ENCODE measurements at places on chromosomes 7 and 10.
A peak's percentile ranks its signal among the peaks of the same experiment; 100 is the strongest.

- no peak for DNase-seq
Observed at GRCh38 chr7:47937711-47938573, 10.3 kb downstream of the PKD1L1 start.

DNA sequence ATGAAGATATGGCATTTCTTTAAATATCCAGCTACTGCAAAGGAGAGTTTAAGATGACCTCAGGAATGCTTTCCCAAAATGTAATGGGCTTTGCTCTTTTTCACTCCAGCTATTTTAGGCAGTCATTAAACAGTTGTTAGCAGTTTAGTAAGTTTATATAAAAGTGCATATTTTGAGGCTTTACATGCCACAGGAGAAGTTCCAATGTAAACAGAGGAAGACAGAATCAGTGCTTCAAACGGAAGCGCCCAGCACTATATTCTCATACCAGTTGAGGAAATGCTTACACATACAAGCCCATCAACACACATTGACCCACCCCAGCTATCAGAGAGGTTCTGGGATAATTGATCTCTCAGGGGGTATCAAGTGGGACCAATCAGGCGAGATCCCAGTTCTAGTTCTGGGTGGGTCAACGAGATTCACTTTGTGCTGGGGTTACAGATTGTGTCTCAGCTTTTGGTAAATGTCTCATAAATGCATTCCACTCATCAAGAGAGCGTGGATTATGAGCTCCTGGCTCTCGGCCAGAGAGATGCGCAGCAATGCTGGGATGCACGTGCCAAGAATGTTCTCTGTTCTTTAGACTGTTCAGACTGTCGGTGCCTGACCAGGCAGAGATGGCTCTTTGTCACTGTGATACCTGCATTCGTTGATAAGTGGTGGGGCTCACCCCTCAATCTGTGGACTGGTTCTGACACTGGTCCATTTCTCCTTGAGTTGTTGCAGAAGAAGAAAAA, 55.0 kb downstream of the CACNB2 start:
- DNase-seq, result peak; percentile 53

DNA sequence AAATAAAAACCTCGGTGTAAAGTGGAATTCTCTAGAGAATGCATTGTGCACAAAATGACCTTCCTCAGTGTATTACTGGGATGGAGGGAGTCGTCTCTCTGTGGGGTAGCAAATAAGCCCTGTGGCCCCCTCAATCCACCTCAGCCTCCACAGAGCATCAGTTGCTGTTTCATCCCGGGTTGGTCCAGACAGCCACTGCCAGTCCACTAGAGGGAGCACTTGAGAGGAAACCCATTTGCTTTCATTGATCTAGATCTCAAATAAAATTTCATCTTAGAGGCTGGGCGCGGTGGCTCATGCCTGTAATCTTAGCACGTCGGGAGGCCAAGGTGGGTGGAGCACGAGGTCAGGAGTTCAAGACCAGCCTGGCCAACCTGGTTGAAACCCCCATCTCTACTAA, 1128.7 kb downstream of the CNTNAP2 start:
- peak; percentile 49 for DNase-seq

DNA sequence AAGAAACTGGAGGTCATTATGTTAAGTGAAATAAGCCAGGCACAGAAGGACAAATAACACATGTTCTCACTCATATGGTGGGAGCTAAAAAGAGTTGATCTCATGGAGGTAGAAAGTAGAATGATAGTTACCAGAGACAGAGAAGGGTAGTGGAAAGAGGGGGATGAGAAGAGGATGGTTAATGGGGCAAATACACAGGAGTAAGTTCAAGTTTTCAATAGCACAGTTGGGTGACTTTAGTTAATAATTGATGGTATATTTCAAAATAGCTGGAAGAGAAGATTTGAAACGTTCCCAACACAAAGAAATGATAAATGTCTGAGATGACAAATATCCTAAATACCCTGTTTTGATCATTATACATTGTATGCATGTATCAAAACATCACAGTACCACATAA, 261.8 kb downstream of the THSD7A start:
- DNase-seq, result no peak

DNA sequence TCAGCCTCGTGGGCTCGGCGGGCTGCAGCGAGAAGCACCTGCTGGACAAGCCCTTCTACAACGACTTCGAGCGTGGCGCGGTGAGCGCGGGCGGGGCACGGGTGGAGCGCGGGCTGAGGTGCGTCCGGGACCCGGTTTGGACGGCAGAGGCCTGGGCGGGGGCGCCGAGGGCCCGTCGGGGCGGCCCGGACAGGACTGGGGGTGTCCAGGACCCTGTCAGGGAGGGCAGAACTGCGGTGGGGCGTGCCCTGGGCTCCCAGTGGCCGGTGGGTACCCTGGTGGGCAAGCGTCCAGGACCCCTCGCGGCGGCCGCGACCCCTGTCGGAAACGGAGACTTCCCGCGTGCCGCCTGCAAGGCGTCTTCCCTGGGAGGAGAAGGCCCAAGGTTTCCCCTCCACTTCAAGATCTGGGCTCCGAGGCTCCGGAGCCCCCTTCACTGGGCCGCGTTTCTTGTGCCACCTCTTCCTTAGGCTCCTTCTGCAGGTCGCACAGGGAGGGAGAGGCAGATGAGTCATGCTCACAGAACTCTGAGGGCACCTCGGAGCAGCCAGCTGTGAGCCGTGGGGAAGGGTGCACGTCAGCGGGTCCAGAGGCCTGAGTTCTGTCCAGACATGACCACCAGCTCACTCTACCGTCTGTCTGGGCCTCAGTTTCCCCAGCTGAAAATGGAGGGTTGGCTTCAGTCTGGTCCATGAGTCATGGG, 485 bp downstream of the ALOX5 start:
- DNase-seq, result no peak

GRCh38 chr10:59670269-59670668, 39.4 kb downstream of the SLC16A9 start:
- DNase-seq, result no peak

- DNase-seq, result no peak
Observed at GRCh38 chr7:4102231-4102841, 579.8 kb upstream of the FOXK1 start.
